ENCODE measurements at places on chromosomes 3 and 15. TPM values are rescaled to one million over a fixed set of nuclear protein-coding genes. Genes with fewer than 3 reads are reported as not detected.

CYP1A2 gene
- total RNA-seq, result not detected

CNTN6 gene
- not detected for total RNA-seq

XXYLT1 gene
- 17.0 TPM for total RNA-seq

IP6K1 gene
- 46.3 TPM for total RNA-seq

GPR156 gene
- 0.44 TPM for total RNA-seq

SNX1 gene
- 49.8 TPM for total RNA-seq

ATP10A gene
- 5.8 TPM for total RNA-seq
